ENCODE measurements at places on chromosomes 7 and 10. TPM values are rescaled to one million over a fixed set of nuclear protein-coding genes. Genes with fewer than 3 reads are reported as not detected.

Gene VKORC1L1
- 17.3 TPM for total RNA-seq

DNA sequence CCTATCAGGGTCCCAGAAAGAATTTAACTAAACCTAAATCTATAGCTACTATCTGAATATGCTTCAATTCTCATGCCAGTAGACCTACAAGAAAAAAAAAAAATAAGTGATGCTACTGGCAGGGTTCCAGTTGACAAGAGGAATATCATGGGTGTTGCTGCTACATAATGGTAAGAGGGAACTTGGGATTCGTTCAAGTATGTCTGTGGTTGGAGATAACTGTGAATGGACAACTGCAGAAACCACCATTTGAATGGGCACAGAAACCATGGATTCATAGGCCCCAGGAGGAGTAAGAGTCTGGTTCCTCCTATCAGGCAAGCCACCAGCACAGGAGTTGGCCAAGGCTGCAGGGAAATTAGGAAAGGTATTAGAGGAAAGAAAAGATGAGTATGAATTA, 287.6 kb upstream of the HGF start:
- no peaks in the 10 kb centered on the region for H3K4me1 ChIP-seq
- H3K4me3 ChIP-seq = no peak overlapping the region
- H3K27me3 ChIP-seq = no peaks in the 10 kb centered on the region
- DNase-seq = no peak

DNA sequence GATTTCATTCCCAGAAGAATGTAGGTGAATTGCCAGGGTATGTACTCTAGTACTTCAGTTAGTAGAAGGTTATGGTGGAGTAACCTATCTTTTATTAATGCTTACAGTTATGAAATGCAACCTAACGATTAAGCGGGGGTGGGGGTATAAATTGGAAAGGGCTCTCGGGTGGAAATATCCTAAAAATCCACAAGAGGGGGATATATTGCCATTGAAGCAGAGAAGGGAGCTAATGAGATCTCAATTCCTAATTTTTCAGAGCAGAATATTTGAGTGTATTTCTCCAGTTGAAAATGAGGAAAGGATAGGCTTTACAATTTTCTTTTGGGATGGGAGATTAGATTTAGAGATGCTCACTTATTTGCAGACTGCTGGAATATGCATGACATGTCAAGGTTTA, 90.8 kb downstream of the DNAJB9 start:
- H3K27me3 ChIP-seq = no peaks in the 10 kb centered on the region
- no peak for DNase-seq
- no peaks in the 10 kb centered on the region for H3K36me3 ChIP-seq
- H3K4me3 ChIP-seq = no peak overlapping the region
- H3K27ac ChIP-seq = no peak overlapping the region

- H3K27ac ChIP-seq = no peak overlapping the region
- no peak overlapping the region for H3K4me3 ChIP-seq
- no peak for DNase-seq
- no peaks in the 10 kb centered on the region for H3K27me3 ChIP-seq
- no peaks in the 10 kb centered on the region for H3K36me3 ChIP-seq
Measured at GRCh38 chr7:111083413-111083812, 7.5 kb upstream of the LRRN3 start.

Gene IGF2BP3
- total RNA-seq = not detected

- peaks cover 18% of the 10 kb centered on the region for H3K4me1 ChIP-seq
- H3K27me3 ChIP-seq = no peaks in the 10 kb centered on the region
- H3K4me3 ChIP-seq = no peak overlapping the region
- no peak for DNase-seq
- H3K36me3 ChIP-seq = no peaks in the 10 kb centered on the region
Measured at GRCh38 chr7:43725251-43725650, 4.1 kb downstream of the COA1 start.

GRCh38 chr7:36034020-36034419, 119.0 kb upstream of the EEPD1 start:
- H3K4me1 ChIP-seq = peaks cover 33% of the 10 kb centered on the region
- H3K27me3 ChIP-seq = no peaks in the 10 kb centered on the region
- no peak overlapping the region for H3K27ac ChIP-seq
- DNase-seq = no peak
- H3K36me3 ChIP-seq = no peaks in the 10 kb centered on the region

DNA sequence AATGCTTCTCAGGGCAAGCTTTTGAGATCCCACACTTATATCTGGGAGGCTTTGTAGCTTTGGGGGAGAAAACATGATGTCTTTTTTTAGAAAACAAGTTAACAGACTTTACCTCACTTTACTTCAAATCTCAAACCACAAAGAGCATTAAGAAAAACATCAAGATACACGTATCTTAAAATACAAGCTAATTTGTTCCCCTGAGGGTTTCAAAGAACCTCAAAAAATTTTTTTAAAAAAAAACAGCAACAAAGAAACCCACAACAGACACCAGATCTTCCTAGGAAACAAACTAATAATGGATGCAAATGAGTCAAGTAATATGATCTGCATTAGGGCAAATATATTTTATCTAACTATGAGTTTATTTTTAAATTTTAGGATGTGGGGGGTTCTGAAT, 24.7 kb downstream of the FAM3C start:
- no peaks in the 10 kb centered on the region for H3K27me3 ChIP-seq
- no peak overlapping the region for H3K27ac ChIP-seq
- H3K4me1 ChIP-seq = peaks cover 5% of the 10 kb centered on the region
- no peak overlapping the region for H3K4me3 ChIP-seq
- DNase-seq = no peak
